ENCODE measurements at places on chromosomes 7 and 10.

DNA sequence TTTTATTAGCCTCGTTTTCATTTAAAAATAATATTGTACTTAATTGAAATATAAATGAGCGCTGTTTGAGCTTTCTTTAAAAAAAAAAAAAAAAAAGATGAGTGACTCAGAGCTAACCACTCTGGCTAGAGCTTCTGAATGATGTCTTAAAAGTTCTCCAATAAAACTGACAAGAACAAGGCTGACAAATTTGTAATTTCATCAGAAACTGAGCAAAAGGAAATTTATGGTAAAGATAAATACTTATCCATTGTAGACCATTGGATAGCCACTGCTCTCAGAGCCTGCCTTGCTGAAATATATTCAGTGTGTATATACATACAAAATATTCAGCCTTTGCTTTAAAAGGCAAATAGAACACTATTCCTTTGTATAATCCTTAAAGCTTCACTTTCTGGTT, 91.2 kb upstream of the OIT3 start:
- DNase-seq = no peak

DNA sequence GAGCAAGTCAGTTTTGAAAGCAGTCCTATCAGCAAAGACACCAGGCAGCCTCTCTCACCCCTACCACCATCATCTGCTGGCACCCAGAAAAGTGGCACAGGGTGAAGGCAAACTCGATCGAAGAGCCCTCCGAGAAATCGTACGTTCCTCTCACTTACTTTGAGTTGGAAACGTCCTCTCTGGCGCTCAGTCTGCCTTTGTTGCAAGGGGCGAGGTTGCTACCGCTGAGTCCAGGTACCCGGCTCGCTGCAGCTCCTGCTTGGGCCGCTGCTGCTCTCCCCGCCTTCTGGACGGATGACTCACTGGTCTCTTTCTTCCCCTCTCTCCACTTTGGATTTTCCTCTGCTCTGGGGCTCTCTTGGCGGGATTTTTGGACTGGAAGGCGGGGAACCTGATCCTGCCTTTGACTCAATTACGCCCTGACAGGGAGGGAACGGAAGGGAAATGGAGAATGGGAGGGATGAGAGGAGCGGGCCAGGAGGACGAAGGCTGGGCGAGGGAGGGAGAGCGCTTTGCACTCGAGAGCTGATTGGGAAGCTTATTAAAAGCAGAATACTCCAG, at the start of gene PTN:
TSS of gene PTN (minus strand) at position 453 of the 561 bp plus-strand sequence. CDS start 88,760 bp downstream, outside the sequence.
- DNase-seq = peak; percentile 39

- no peak for DNase-seq
These were observed 109.9 kb downstream of the CUBN start for GRCh38 chr10:17019696-17020095.

DNA sequence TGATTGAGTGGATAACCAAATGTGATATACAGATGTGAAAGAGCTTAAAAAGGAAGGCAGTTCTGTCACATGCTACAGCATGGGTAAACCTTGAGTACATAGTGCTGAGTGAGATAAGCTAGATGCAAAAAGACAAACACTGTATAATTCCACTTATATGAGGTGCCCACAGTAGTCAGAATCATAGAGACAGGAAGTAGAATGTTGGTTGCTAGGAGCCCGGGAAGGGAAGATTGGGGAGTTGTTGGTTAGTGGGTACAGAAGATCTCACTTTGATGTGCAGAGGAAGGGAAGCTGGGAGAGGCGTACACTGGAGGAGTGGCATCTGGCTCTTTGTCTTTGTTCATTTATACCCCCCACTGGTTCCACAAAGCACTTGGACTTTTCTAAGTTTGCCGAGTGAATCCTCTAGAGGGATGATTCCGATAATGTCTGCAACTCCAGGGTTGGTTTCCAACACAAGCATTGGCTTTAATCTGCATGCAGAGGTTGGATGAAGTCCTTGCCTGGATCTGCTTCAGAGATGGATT, 39.5 kb downstream of the TSPAN14 start:
- no peak for DNase-seq

- no peak for DNase-seq
These were observed 40.0 kb upstream of the EIF4H start for GRCh38 chr7:74134117-74134620.

- no peak for DNase-seq
These were observed 37.1 kb upstream of the TOMM7 start for GRCh38 chr7:22859641-22860290.

- DNase-seq = no peak
These were observed 49.0 kb upstream of the LYZL1 start for GRCh38 chr10:29239569-29240472.

- no peak for DNase-seq
These were observed 46.6 kb downstream of the AGMO start for GRCh38 chr7:15515252-15515651.

- no peak for DNase-seq
These were observed 519.1 kb downstream of the NRG3 start for GRCh38 chr10:82394122-82394521.

DNA sequence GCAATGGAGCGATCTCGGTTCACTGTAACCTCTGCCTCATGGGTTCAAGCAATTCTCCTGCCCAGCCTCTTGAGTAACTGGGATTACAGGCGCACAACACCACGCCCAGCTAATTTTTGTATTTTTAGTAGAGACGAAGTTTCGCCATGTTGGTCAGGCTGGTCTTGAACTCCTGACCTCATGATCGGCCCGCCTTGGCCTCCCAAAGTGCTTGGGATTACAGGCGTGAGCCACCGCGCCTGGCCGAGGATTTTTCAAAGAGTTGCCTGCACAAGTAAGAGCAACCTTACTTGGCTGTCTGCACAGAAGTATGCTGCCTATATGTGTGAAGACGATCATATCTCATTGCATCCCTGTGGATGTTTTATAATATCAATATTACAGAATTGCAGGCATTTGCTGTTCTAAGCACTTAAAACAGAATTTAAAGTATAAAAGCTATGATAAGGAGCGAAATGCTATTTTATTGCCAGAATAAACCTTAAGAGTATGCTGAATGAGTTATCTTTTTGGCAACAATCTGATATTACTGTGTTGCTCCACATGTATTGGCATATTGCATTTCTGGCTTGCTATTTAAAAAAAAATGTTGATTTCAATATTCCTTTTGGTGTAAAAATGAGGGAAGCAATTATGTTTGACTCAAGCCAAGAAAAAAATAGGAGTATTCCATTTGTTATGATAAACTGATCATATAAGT, 379.4 kb upstream of the SEMA3D start:
- DNase-seq = no peak

DNA sequence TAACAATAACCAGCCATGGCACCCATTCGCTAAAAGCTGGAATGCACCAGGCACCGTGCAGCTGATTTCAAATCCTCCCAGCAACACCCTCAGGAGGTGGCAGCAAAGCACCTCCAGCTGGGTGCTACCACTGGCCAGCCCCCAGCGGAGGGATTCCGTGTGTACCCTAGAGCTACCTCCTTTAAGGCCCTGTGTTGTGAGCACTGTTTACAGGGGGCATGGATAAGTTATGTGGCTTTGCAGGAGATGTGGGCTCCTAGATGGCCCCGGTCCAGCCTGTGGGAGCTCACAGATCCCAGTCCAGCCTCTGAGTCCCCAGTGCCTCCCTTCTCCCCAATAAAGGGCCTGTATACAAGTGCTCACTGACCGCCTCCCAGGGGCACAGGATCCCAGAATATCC, 27.1 kb downstream of the TNRC18 start:
- no peak for DNase-seq

DNA sequence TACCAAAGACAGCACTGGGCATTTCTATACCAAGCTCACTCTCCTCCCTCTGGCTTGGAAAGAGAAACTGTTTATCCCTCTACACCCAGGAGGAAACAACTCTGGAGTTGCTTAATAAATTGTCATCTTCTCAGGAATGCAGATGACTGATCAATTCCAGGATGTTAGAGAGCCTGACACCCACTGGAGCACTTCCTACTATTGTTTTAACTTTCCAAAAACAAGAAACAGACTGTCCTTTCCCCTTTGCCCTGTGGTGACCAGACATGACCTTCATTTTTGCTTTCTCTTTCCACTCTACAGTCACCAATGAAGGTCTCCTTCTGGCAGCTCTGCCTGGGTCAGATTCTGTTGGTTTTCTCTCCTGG, 19.6 kb downstream of the GIMAP4 start:
- no peak for DNase-seq

DNA sequence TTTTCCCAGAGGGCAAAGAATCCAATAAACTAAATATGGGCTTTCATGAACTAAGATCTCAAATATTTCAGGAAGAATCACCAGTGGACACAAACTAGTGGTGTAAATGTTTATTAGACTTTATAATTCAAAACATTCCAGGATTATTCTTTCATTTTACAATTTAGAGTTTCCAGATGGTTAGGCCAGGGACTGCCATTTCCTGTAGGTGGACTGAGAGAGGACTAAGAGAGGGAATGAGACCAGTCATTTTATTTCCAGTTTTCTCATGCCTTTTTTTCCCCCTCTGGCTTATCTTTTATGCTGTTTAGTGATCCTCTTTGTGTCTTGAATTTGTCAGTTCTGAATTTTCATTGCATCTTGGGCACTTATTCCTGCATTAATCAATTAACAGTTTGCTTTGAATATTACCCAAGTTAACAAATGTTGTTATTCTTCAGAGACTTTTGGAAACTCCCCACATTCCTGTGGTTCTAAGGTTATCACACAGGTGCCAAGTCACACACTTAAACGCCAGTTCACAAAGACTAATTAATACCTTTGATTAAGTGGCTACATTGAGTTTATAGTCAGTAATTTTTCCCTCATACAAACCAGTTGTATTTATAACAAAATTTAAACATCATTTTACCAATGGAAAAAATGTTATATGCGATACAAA, 12.3 kb downstream of the CISD1 start:
- DNase-seq = no peak

DNA sequence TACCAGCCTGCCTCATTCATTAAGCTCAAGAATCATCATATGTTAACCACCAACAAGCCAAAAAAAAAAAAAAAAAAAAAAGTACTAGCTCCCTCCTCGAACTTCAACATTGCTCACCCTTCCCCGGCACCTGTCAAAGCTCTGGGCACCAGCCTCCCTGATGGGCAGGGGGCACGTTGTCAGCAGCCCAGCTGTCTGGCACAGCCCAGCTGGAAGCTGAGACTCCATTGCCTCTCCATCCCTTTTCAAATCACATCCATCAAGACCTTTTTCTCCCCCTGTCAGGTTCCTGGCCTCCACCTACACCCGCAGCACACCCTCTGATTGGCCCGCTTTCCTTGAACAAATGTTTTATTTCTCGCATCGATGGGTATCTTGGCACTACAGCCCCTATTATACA, 913.3 kb upstream of the AUTS2 start:
- DNase-seq = no peak

GRCh38 chr10:99292159-99292558, 37.0 kb upstream of the CNNM1 start:
- no peak for DNase-seq

DNA sequence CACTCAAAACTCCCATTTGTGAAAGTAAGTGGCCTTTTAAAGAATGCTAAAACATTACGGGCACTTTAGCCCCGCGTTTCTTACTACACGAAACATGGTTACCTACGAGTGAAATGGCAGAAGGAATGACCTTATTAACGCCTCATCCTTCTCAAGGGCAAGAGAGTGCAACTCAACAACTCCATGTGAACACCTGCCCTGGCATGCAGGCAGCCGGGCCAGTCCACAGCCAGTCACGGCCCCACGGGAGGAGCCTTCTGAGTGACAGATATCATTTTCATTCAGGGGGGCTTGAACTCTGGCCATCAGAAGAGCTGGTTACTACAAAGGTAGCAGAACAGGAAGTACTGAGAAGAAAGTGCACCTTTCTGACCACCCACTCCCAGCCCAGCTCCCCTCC, 236.1 kb downstream of the PTPRN2 start:
- no peak for DNase-seq

- DNase-seq = no peak
These were observed 444.0 kb upstream of the MGMT start for GRCh38 chr10:129023082-129023481.

DNA sequence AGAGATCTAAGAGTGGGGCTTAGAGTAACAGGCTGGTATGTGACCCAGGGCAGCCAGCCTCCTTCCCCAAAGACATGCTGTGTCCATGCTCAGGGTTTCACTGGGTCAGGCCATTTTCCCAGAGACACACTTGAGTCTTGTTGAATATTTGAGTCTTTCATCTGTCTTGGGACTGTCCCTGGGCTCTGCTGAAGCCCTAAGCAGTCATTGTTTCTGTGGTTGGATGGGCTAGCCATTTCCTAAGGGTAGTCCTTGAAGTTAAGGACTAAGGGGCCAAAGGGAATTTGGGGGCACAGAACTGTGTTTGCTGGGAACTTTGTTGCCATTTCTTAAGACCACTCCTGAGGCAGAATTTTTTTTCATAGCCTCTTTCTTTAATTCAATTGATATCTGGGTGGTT, 98.4 kb upstream of the SAMD8 start:
- DNase-seq = no peak

DNA sequence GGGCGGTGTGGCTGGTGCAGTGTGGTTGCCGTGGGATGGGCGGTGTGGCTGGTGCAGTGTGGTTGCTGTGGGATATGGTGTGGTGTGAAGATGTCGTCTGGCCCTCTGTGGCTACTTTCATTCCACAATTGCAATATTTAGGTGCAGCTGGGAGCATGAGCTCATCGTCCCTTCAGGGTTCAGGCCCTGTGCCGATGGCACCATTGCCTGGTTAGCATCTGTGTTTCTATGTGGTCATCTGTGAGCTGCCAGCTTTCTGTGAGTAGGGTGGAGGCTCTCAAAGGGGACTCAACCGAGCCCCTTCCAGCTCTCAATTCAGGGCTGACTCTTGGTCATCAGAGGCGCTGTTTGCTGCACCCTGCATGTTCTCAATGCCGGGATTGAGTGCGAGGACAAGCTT, 3.6 kb downstream of the ADGRA1 start:
- DNase-seq = no peak

DNA sequence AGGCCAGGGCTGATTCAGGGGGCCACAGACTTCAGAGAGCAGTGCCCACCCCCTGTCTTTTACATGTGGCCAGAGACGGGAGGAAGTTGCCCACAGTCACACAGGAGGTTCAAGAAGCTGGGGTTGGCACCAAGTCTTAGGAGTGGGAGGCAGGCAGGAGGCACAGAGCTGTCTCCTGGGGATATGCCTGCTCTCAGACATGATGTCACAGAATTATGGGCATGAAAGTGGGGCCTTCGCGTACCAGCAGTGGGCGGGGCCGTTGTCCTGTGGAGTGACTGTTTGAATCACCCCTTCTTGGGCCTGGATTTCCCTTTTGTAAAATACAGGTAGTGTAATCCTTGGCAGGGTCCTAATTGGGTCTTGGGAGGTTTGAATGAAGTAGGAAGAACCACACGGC, 81.2 kb upstream of the PPIF start:
- no peak for DNase-seq

- DNase-seq = no peak
These were observed 369.8 kb downstream of the GFRA1 start for GRCh38 chr10:115903207-115903606.

GRCh38 chr10:89171263-89171872, 35.7 kb downstream of the CH25H start:
- DNase-seq = no peak

DNA sequence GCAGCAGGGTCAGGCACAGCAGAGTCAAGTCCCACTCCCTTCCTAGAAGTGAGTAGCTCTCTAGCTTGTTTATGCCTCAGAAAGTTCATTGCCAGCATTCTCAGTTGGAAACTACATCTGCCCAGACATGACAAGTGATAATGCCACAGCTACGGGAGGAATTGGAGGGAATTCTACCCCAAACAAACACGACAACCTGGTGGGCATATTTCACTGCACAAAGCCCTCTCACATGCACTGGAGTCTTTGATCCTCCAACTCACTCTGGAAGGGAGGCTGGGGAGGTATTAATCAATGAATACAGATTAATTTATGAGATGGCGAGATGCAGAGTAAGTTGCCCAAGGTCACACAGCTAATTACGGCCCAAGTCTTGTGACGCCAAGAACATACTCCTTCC, 126.0 kb upstream of the MGMT start:
- DNase-seq = no peak

All from NCI-H748 treated with DMSO at 0.1 percent for 48 hours (cell line).